ENCODE measurements at places on chromosomes 12 and 14. TPM values are rescaled to one million over a fixed set of nuclear protein-coding genes. Genes with fewer than 3 reads are reported as not detected.
A peak's percentile ranks its signal among the peaks of the same experiment; 100 is the strongest.

DNA sequence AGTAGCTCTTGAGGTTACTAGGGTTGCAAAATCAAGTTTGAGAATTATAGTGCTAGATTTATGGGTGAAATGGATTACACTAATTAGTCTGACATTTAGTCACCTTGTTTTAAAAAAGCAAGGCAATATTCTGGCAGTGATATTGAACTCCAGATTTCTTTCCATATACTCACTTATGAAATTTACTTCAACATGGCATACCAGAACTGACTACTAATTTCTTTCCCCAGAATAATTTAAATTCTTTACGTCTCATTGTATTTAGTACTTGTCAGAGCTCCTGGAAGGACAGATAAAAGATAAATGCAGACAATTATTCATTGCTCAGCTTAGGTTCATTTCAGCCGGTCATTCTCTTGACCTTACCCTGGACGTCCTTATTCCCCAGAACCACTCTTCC lies 24.3 kb downstream of the EMP1 start:
- H3K27ac ChIP-seq, result no peak overlapping the region
- no peaks in the 10 kb centered on the region for H3K36me3 ChIP-seq
- DNase-seq, result no peak
- H3K27me3 ChIP-seq, result no peaks in the 10 kb centered on the region
- no peaks in the 10 kb centered on the region for H3K4me1 ChIP-seq

- no peaks in the 10 kb centered on the region for H3K36me3 ChIP-seq
- no peak overlapping the region for H3K4me3 ChIP-seq
- no peak overlapping the region for H3K27ac ChIP-seq
These were observed 346.2 kb upstream of the STXBP6 start for GRCh38 chr14:25396128-25396527.

- H3K27ac ChIP-seq, result no peak overlapping the region
- peak; percentile 28 for DNase-seq
- H3K36me3 ChIP-seq, result no peaks in the 10 kb centered on the region
These were observed 29.0 kb downstream of the PDE6H start for GRCh38 chr12:15001733-15002382.

The FAIM2 gene
- 5.5 TPM for total RNA-seq

Measured in kidney (tissue), 22 donors.